ENCODE measurements at places on chromosomes 4 and X.

DNA sequence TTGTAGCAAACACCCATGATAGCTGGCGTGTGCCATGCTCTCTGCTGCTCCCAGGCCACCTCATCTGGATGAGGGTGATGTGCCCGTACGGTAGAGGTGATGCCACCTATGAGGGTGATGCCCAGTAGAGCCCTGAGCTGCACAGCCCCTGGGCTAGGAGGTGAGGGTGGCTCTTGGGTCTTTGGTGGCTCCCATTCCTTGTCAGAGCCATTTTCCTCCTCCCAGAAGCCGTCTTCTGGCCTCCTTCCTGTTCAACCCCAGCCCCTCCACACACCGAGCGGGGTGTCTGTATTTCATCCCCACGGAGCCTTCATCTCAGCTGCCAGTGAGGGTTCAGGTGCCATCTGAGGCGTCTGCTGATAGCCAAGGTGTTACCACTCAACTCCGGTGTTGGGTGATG, 12.0 kb upstream of the TNIP2 start:
- DNase-seq = no peak

DNA sequence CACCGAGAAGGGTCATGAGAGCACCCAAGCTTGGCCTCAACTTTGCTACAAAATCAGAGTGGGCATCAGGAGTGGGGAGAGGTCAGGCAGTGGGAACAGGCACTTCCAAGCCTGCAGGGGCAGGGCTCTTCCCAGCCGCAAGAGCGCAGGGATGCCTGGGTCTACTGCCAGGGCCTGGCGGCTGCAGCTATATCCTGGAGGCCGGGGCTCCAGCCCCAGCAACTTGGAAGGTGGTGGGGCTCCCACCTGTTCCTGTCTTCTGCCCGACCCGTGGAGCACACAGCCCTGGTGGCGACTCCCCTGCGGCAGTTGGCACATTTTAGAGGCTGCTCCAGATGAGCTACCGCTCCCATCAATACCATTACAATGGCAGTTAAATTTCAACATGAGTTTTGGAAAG, 607.0 kb downstream of the TRAM1L1 start:
- DNase-seq = no peak

DNA sequence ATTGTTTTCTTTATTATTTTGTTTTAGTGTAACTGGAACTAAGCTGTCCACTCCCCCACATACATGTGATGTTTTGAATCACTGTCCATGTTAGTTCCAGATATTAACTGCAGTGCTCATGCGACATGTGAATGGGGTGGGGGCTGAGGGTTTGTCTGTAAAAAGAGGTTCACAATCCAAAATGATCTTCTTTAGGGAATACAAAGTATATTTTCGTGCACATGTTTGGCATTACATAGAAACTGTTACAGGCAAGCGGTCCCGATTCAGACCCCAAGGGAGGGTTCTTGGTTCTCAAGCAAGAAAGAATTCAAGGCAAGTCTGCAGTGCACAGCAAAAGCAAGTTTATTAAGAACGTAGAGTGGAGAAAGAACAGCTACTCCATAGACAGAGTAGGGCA, 296.5 kb upstream of the CLNK start:
- DNase-seq = no peak

- DNase-seq = no peak
Measured at GRCh38 chrX:103417370-103417769, 41.0 kb downstream of the BEX3 start.

GRCh38 chr4:28523681-28524190, 1663.1 kb downstream of the STIM2 start:
- DNase-seq = no peak

DNA sequence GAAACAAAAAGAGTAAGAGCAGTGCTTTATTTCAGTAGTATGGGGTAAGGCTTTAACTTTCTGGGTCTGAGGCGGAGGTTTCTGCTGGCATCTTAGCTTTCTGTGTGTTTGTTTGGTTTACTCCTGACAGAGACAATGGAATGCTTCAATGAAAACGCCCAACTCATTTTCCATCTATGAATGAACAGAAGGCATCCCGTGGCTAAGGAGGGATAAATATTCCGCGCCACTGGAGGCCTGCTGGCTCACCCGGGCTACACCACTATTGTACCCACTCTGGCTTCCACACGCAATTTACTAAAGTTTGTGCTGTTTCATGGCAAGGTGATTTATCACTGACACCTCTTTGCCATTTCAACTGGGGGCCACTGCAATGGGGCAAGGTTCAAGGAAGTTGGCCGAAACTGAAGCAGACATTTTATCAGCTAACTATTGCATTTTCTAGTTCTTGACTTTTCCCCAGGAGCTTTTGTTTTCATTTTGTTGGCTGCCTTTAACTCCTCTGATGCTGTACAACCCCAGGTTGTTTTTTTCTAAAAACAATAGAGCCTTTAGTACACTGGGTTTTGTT, 32.8 kb upstream of the PPARGC1A start:
- DNase-seq = no peak

GRCh38 chr4:159463235-159463634, 360.4 kb downstream of the RAPGEF2 start:
- no peak for DNase-seq

GRCh38 chrX:109281483-109282275, 200.2 kb downstream of the GUCY2F start:
- DNase-seq = no peak

DNA sequence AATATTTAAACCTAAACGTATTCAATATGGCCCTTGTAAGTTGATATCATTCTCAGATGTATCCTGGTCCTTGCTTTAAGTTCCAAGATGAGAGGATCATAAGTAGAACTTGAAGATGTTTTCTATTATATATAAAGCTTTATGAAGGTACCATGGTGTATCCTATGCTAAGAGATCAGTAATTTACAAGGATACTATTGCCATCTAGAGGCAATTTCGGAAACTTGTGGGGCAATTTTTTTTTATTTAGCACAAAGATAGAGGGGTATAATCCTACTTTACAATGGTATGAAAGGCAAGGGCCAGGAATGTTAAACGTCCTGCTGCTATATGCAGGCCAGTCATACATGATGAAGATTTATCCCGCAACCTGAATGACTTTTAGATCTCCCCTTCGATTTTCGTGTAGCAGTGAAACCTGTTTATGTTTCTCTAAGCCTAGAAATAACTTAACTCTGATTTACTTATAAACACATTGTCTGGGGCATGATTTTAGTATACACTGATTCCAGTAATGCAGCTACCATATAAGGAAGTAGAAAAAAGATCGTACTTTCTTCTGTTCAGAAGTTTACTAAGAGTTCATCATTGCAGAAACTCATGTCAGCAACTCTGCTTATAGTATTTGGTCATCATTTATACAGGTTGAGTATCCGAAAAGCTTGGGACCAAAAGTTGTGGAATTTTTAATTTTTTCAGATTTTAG, 2.6 kb downstream of the SLC25A31 start:
- DNase-seq = no peak

DNA sequence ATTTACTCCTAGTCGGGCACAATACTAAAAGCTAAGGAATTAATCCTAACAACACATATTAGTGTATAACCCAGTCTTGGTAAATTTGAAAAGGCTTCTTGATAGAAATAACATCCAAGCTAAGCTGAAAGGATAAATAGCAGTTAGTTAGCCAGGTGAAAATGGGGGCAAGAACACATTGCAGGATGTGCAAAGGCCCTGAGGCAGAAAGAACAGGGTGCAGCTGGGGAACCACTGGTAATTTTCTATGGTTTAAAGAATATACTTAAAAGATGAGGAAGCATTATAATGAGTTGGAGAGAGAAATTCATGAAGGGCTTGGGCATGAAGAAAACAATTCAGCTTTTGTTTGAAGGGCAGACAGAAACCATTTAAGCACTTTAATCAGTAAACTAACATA, 689.0 kb downstream of the ADGRL3 start:
- DNase-seq = no peak

GRCh38 chr4:41155194-41155830, 59.0 kb downstream of the APBB2 start:
- no peak for DNase-seq

- no peak for DNase-seq
Measured at GRCh38 chrX:71542825-71543224, 9.9 kb downstream of the OGT start.

DNA sequence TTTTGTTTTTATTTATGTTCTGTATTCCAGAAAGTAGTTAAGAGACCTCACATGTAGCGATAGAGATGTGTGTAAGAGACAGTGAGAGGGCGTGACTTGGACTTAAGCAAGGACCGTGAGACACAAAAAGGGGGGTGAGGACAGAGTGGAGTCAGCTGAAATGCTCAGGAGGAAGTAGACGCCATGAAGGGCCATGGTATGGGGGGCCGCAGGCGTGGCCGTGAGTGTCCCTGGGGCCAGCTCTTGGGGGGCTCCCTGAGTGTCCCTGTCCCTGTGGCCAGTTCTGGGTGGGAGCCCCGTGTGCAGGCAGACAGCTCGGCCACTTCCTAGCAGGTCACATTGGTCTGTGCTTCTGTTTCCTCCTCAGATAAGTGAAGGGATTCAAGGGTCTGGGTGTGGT, 23.0 kb upstream of the MSANTD1 start:
- no peak for DNase-seq

DNA sequence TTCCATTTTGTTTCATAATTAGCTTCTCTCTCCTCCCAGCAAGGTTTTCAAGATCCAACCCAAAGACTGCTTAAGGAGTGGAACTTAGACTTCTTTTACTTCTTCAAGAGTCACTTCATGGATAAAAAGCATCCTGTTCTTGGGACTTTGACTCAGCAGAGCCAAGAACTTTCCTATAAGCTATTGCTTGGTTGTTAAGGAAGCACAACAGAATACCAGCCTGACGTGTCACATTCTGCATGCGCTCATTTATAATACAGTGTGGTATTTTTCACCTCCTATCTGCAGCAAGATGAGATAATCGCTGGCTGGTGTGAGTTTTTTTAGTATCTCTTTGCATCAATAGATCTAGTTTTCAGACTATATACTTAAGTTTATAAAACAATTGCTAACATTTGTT, 152.1 kb downstream of the PALLD start:
- no peak for DNase-seq

DNA sequence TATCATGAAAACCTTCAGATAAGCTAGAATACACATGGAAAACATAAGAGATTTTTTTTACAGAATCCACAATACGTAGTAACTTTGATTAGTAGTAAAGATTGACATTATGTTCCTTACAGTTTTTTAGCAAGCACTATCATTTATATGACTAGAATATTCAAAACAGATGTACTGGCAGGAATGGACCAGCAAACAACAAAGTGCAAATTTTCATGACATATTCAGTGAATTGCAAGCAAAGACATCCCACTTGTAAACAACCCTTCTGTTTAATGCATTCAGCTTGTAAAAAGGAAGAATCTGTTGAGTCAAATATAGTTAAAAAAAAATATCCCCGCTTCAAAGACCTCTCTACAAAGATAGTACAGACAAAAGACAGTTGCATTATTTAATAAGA, 403.7 kb upstream of the TRAM1L1 start:
- no peak for DNase-seq

DNA sequence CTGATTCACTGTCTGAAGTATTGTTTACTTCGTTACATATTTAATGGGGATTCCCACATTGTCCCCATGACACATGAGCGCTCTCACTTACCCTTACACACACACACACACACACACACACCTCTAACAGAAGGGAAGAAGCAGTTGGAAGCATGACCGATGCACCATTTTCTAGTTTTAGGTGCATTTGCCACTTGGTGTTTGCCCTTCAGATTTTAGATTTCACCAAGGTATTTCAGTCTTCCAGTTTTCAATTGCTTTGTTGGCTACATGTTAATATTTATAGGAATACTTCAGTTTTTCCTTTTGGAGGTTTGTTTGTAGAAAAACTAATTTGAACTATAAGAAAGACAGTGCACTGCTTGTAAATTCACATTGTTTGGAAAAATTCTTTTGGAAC, 3.1 kb downstream of the POU4F2 start:
- DNase-seq = no peak

DNA sequence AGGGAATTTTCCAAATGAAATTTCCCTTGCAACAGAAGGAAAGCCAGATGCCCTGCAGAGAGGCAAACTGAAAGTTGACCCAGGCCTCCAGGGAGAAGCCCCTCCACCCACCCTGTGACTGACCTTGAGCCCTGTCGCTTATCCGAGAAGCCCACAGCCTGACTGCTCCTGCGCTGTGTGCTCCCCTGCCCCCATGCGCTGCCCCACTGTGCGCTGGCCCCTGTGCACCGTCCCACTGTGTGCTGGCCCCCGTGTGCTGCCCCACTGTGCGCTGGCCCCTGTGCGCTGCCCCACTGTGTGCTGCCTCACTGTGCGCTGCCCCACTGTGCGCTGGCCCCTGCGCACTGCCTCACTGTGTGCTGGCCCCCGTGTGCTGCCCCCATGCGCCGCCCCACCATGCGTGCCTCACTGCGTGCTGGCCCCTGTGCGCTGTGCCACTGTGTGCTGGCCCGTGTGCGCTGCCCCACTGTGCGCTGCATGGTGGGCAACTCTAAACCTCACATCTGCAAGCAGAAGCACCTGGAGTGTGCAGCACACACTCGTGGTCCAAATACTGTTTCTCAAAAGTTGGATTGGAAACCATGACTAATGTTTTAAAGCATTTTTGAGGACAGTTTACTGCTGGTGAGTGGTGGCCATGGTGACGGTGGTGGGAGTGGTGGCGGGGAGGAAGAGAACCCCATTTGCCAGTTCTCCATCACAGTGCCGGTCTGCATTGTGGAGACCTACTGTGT, 8.3 kb upstream of the GRPEL1 start:
- DNase-seq = no peak

DNA sequence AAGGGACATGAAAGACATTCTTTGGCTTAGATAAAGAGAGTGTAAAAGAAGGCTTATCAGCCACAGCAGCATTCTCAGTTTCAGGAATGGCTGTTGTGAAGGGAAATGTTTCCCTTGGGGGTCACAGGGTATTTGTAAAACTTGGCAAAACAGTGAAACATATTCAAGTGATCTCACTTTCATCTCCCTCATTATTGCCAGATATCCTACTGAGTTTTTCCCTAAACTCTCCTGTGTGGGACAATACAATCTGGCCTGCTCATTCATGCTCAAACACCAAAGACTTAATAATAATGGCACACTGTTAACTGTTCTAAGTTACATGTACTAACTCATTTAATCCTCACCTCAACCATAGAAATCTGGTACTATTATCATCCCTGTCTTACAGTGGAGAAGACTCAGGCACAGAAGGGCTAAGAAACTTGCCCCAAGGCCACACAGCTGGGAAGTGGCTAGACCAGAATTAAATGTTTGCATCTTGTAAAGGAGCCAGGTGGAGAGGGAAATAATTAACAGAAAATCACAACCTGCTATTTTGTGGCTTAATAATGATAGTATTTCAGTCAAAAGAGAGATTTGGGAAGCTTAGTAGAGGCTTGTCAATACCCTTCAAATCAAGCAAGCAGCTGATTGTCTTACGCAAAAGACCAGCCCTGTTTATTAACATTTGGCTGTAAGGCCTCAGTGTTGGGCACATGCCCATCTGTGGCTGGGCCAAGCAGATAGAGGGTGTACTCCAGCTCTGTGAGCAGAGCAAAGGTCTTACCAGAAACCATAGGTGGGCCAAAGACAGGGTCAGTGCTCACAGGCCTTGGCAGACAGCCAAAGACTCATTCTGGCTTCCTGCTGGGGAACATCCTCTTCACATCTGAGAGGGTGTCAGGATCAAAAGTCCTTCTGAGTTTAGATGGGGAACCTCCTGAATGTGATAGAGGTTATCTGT, 17.3 kb downstream of the SMPX start:
- DNase-seq = no peak

GRCh38 chr4:6983544-6984142, 59.5 kb upstream of the TADA2B start:
- DNase-seq = no peak

- DNase-seq = peak; percentile 80
Measured at GRCh38 chrX:154804957-154805695, at the start of gene MPP1. Gene MPP1, minus strand, starts transcription at chrX:154805485. Its CDS starts 112 bp downstream, at chrX:154805373.

- DNase-seq = no peak
Measured at GRCh38 chrX:139094671-139095592, 383.4 kb upstream of the FGF13 start.

Measured in activated naive CD4-positive, alpha-beta T cell treated with anti-CD3 and anti-CD28 coated beads, Interleukin-2, amount 10 ng/mL, durations not matched to agents 7 days and 5 days (primary cell).